ENCODE measurements at places on chromosomes 7 and 10.

DNA sequence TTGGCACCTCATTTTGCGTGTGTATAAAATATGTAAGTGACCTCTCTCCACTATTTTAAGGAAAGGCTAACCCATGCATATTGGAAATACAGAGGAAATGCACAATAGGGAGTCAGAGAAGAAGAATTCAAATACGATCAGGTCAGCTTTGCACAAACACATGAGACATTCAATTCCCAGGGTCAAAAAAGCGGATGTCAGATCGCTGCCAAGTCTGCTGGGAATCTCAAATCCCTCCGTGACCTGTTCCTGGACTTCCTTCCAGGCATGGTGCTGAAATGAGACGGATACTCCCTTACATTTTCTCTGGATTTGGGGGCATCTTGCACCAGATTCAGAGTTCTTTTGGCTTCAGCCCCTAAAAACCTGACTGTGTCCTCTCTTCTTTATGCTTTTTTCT, 91.9 kb upstream of the PRKCQ start:
- DNase-seq, result no peak

DNA sequence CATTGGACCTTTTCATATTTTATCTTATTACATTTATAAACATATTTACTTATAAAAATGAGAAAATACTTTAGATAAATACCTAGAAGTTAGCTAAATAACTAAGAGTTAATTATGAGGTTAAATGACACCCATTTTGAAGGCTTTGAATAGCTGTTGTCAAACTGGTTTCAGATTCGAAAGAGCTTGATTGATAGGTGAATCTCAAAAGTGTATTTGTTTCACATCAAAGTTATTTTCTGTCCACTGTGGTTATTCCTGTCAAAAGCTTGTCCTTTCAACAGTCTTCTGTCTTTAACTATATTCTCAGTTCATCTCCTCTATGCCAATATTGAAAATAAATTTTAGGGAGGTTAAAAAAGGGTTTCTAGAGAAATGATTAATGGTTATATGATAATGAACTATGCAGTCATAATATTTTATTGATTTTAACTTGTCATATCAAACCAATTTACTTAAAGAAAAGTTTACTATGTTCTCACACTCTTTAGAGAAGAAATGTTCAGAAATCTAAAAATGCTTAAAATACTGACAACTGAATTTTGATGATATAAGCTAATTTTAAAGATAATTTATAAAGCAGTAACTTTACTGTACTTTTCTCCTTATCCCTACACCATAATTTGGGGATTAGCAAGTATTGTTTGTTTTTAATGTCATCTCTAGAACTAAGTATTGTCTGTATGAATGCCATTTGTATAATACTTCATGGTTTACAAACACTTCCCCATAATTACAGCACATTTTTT, 72.0 kb upstream of the FOXP2 start:
- DNase-seq, result no peak

- DNase-seq, result peak; percentile 77
Observed at GRCh38 chr10:88106366-88106765, 242.9 kb downstream of the PTEN start.

GRCh38 chr7:69839782-69840181, 241.5 kb downstream of the AUTS2 start:
- no peak for DNase-seq

GRCh38 chr10:86263209-86263608, 103.4 kb downstream of the GRID1 start:
- DNase-seq, result no peak

GRCh38 chr10:128725531-128725930, 599.3 kb upstream of the MKI67 start:
- no peak for DNase-seq

- DNase-seq, result no peak
Observed at GRCh38 chr7:134186027-134186426, 58.9 kb downstream of the LRGUK start.

GRCh38 chr7:85396676-85397075, 209.8 kb upstream of the SEMA3D start:
- no peak for DNase-seq

- DNase-seq, result no peak
Observed at GRCh38 chr7:98206451-98207330, 4.5 kb upstream of the BHLHA15 start.

DNA sequence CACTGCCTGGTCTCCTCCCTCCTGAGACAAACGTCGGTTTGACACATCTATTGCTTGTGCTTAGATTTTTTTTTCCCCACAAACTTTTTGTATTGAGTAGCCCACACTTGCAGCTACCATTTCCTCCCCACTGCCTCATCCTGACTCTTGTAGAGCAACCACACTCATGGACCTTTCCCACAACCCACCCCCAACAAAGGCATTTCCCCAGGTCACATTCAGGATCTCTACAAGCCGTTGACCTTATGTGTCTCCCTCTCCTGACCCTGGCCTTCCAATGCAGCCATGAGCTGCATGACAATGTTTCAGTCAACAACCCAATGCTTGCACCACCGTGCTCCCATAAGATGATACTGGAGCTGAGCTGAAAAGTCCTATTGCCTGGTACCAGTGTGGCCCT, 91.9 kb upstream of the MKI67 start:
- no peak for DNase-seq

DNA sequence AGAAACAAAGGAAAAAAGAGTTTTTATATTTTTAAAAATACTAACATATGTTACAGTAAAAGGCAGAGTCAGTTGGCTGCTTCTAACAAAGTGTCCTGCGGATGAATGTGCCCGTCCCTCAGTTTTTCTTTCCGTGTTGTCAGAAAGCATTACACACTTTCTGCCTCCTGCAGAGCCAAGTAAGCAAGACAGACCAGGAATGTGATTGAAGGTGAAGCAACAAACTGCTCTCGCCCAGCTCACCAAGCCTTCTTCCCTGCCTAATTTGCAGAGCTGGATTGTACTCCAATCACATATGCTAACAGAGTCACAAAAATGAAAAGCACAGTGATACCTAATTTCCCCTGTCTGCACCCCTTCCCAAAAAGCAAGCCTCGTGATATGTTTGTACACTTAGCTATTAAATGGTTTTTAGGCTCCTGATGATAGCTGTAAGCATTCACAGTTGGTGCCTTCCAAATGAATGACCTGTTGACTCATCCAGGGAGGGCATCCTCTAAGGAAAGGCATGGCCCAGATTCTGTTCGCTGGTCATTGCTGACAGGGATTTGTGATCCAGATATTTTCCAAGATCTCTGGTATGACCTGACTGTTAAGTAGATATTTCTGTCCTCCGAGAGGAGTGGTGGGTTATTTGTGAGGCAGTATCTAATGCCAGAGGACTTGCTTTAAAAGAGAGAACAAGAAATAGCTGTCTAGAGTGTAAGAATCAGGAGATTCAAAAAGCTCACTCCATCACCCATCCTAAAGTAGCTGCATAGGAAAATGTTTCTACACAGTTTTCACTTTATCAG, 187.3 kb upstream of the PLXDC2 start:
- DNase-seq, result no peak

- DNase-seq, result no peak
Observed at GRCh38 chr7:155620497-155620896, 24.0 kb upstream of the RBM33 start.

GRCh38 chr10:49368256-49368655, 27.6 kb downstream of the DRGX start:
- DNase-seq, result no peak

GRCh38 chr7:101087334-101088068, 2.2 kb downstream of the TRIM56 start:
- no peak for DNase-seq

GRCh38 chr10:1156921-1157614, 100.9 kb downstream of the WDR37 start:
- DNase-seq, result no peak

DNA sequence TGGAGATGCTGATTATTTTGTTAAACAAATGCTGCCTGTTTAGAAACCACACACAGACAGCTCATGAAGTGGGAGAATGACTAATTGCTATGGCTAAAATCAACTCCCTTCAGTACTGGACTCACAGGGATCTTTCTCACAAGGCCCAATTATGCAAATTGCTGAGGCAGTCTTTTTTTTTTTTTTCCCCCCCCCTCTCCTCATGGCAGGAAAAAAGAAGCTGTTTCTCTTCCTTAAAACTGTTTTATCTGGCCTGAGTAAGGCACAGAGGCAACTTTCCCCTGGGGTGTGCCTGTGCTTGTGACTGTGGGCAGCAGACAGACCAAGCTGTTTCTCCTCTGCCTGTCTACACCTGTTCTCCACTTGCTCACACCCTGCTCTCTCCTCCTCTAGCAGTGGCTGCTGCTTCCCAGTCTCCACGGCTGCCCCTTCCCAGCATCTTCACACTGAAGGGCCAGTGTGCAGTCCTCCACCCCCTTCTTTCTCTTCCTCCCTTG, 65.4 kb upstream of the STEAP1B start:
- peak; percentile 93 for DNase-seq

DNA sequence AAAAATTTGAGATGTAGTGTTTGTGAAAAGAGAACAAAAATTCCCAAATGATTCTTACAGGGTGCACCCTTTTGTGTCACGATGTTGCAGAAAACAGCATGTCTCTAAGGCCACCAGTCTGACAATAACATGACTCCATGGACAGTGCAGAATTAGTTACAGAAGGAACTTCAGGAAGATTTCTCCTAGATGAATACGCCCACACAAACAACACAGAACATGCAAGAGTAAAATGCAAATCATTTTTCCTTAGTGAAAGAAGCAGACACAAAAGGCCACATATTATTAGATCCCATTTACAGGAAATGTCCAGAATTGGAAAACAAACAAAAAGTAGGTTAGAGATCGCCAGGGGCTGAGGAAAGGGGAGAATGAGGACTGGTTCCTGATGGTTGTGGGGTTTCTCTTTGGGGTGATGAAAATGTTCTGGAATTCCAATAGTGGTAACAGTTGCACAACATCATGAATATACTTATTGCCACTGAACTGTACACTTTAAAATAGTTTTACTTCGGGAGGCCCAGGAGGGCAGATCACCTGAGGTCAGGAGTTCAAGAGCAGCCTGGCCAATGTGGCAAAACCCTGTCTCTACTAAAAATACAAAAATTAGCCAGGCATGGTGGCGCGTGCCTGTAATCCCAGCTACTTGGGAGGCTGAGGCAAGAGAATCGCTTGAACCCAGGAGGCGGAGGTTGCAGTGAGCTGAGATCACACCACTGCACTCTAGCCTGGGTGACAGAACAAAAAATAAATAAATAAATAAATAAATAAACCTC, 10.2 kb downstream of the ZC3HAV1 start:
- DNase-seq, result peak; percentile 57

All from inflammatory macrophage treated with lipopolysaccharide for 1 hour (primary cell).